ENCODE measurements at places on chromosomes 12 and 14.

DNA sequence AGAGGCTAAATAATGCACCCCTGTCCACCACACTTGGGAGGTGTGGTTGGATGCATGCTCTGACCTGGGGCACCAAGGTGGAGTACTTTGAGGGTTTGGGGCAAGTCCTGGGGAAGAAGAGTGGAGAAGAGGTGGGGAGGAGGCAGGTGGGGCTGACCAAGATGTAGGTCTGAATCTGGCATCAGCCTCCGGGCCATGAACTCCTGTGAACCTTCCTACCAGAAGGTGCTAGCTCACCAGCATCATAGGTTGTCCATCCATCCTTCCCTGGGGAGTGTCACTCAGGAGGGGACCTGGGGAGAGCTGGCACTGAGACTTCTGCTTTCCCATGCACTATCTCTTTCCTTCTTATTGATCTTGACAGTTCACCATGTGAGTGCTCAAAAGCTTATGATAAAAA lies 13.6 kb upstream of the EMP1 start:
- no peak for DNase-seq

DNA sequence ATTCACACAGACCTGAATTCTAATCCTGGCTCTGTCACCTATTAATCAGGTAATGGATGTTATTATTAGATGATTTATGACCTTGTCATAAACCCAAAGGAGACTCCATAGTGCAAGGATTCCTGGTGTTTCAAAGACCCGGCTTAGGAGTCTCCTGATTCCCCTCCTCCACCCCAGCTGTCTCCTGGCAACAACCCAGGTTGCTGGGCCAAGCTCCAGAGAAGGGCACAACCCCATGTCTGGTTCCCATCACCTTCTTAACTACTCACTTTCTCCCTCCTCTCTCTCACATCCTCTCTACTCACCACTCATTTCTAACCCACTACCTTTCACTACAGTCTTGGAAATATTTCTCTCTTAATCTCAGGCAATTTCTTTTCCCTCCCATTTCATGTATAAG lies 41.6 kb downstream of the RHOJ start:
- DNase-seq, result no peak

DNA sequence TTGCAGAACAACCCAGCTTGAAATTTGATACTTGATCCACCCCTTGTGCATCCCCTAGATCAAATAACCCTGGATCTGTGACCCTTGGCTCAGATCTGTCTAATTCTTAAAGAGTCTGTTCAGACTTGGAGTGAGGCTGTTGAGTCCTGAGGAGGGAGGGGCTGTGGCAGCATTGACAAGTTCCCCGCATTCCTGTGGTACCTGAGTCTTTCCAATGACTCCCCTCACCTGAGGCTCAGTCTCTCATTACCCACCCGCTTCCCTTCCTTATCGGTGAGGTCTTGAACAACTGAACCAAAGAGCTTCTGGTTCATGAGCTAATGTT lies 16.1 kb upstream of the HDAC7 start:
- no peak for DNase-seq

DNA sequence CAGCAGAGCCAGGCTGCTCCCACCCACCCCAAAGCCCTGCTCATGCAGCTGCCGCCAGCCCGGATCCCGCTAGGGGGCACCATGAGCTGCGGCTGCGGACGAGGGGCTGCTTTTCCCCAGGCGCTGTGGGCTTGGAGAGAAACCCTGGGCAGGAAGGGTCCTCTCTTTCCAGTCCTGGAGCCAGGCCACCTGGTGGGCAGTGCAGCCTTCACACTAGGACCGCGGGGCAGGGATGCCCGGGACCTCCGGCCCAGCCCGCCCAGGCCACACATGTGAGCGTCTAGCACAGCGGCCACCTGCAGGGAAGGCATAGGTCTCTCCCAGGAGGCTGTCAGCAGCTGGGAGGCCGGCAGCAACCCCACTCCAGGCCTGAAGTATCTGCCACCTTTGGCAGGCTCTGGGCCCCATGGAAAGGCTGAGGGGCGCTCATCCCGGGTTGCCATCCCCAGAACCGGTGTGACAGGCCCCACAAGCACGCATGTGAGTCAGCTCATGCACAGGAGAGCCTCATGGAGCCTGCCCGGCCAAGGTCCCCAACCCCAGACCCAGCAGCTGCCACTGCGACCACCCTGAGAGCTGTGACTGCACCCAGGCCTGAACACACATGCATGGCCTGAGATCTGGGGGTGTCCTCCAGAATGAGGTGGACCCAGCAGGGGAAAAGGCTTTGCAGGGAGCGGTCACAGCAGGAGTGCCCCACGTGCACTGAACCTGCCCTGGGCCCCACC lies 280.0 kb upstream of the RTL1 start:
- no peak for DNase-seq

GRCh38 chr12:47820631-47821345 lies 1.1 kb upstream of the HDAC7 start:
- no peak for DNase-seq

DNA sequence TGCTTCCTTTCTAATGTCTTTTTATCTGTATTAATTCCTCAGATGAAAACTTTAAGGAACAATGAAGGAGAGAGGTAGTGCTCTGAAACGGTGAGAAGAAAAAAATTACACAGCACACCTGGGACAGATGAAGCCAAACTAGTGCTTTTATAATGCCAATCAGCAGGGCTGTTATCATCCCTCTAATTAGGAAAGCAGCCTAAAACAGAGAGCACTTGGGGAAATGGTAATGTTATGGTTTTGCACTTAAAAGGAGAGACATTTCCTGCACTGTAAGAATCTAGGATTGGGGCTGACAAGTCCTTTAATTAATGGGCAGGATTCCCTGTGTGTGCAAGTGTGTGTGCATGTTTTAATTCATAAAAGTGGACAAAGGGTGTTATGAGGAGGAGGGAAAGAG lies 4.8 kb upstream of the LMO3 start:
- DNase-seq, result no peak

GRCh38 chr14:89125216-89125615 lies 291.8 kb downstream of the FOXN3 start:
- no peak for DNase-seq

GRCh38 chr14:50844391-50844790 lies 13.4 kb upstream of the NIN start:
- no peak for DNase-seq

- no peak for DNase-seq
Measured at GRCh38 chr14:102317564-102318248, 1.8 kb upstream of the ZNF839 start.

DNA sequence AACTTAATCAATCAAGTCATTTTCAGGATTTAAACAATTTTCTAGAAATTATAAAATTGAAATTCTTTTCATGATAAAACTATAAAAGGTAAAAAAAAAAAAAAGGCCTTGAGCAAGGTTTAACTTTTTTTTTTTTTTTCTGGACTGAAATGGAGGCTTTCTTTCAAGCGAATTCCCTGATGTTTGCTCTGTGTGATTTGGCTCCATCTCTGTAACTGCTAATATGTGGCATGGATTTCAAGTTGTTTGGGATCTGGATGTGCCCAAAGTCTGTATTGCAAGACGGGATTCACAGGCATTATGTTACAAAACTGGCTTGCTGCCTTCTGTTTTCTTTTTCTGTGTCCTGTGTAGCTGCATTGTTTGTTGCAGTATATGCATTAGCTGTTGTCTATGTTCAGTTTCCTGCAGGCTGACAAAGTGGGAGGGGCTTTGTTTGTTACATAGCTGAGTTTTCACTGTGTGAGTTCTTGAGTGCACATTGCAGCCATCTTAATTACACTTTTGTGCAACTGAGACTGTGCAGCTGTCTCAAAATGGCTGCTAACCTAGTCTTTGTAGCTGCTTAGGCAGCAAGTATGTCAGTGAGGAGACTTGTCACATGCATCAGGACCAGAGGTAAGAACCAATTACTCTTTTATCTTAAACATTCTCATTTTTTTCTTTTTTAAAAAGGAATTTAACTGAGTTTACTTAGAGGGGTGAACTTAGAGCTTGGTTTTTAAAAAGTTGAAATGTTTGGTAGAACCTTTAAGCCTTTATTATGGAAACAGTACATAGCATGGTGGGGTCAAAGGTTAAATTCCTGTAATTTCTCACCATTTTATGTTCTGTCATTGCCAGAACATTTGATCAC lies 19.5 kb downstream of the ATF7IP start:
- peak; percentile 62 for DNase-seq

- DNase-seq, result no peak
Measured at GRCh38 chr14:80587096-80587724, 354.3 kb downstream of the CEP128 start.
